ENCODE measurements at places on chromosomes 13 and 19.

- DNase-seq, result no peak
Observed at GRCh38 chr13:100594731-100595130, 6.1 kb upstream of the GGACT start.

- no peak for DNase-seq
Observed at GRCh38 chr13:40207001-40207478, 459.4 kb downstream of the FOXO1 start.

GRCh38 chr19:3554254-3555083 lies 2.9 kb downstream of the MFSD12 start:
- no peak for DNase-seq

DNA sequence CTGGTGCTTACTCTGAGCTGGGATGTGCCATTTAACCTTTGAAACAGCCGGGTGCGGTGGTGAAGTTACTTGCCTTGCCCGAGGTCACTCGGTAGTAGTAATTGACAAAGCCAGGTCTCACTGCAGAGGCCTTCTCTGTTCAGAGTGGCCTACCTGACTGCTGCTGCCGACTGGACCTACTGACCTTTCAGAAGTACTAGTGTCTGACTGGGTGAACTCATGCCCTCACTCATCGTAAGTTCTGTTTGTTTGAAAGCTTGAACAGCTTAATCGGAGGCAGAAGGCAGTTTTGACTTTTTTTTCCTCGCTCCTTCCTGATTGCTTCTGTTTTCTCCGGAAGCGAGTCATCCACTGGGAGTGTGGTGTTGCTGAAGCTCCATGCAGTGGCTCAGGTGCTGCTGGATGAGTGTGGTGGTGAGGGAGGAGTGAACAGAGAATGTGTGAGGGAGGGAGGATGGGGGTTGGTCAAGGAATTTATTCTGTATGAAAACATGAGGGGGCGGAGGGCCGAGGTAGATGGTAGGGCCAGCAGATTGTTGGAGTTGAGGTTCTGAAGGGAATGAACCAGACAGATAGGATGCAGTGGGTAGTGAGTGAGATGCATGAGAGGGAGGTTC lies 2.7 kb downstream of the SPINT2 start:
- DNase-seq, result no peak

GRCh38 chr19:53870485-53870844 lies 2.8 kb downstream of the MYADM start:
- no peak for DNase-seq

DNA sequence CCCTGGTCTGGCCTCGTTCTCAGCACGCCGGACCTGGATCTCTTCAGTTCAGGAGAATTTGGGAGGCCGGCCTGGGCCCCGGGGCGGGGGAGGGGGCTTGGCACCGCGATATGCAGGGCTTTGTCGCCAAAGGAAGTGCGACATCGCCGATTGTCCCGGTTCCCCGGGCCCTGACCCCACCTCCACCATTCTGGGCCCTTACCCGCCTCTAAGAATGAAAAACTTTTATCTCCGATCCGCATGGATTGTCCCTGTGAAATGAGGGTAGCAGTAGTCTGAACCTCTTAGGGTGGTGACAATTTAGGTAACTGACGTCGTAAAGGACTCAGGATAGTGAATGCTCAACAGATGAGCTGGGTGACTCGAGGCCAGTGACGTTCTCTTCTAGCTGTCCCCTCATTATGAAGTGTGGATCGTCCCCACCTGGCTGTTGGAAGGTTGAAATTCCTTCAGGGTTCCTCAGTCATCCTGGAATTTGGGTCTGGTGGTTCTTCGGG lies 650 bp downstream of the DDA1 start:
- no peak for DNase-seq

DNA sequence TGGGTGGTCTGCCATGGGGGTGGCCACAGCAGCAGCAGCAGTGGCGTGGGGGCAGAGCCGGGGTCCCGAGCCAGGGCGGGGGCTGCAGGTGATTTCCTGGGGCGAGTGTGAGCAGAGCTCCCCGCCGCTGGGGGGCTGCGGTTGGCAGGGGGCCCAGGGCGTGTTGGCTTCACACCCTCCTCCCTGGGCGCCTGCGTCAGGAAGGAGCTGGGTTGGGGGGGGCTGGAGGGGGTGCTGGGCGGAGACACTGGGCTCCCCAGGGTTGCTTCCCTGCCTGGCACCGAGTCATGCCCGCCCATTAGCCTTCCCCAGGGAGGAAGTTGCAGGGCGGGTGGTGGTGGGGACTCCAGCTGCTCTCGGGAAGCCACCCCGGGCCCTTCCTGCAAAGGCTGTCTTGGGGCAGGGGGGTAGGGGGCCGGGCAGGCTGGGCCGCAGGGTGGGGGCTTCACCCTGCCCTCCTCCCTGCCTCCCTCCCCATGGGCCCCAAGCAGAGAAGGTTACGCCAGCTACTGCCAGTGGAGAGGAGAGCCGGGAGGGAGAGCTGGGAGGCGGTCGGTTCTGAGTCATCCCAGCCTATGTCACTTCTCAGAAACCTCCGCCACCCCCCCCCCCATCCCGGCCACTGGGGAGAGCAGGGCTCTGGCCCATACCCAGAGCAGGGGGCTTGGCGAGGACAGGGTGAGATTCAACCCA lies 4.6 kb downstream of the MIDN start:
- no peak for DNase-seq

DNA sequence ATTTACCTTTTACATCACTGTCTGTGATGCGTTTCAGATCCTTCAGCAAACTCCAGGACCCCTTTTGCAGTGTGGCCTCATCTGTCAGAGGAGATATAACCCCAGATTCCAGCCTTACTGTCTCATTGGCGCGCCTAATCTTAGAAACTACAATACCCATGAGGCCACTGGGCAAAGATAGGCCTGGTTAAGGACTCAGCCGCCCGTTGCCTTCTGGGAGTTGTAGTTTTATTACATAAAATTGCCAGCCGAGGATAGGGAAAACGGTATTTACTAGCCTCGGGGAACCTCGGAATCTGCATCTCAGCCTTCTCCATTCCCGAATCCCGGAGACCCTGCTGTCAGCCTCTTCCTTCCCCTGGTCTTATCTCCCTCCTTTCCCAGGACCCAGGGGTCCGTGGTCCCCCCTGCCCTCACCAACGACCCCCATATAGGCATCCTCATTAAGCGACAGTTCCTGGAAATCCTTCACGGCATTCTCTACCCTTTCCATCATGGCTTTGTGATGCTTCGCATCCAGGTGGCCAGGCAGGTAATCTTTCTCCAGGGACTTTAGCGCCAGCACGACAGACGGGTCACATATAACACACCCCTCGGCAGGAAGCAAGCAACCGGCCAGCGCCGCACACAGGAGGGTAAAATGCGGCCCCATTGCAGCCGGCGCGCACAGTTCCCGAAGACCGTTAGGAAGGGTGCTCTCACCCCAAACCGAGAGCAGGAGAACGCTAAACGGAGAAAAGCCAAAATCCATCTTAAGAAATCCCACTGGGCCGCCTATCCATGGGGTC lies 1.3 kb downstream of the IZUMO1 start:
- DNase-seq, result no peak

DNA sequence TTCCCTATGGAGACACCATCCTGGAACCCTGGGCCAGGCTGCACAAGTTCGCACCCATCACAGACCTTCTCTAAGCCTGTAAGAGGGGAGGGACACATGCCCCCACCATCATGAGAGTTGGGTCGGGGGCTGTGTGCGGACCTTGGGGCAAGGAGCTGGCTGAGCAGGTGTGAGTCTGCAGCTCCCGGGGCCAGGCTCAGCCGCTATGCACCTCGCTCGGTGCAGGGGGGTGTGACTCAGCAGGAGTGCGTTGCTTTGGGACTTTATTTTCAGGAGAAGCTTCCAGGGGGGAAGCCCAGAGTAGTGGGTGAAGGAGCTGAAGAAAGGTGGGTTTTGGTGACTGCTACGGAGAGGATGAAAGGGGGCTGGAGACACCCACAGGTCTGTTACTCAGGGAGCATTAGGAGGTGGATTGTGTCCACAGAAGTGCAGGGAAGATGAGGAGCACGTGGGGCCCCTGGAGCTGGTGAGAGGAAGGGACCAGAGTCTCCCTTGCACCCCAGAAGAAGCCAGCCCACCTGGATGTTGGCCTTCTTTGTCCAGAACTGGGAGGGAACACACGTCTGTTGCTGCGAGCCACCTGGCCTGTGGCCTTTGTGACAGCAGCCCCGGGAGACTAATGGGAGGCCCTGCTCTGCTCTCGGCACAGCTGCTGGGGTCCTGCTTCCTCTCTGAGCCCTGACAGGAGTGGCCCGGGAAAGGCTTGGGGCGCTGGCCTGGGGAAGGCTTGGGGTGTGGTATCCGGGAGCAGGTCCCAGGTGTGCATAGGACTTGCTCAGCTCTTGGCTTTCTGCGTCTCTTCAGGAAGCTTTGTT lies 162.6 kb downstream of the TEX29 start:
- no peak for DNase-seq

- no peak for DNase-seq
Observed at GRCh38 chr13:113538689-113539058, 45.9 kb upstream of the TFDP1 start.

DNA sequence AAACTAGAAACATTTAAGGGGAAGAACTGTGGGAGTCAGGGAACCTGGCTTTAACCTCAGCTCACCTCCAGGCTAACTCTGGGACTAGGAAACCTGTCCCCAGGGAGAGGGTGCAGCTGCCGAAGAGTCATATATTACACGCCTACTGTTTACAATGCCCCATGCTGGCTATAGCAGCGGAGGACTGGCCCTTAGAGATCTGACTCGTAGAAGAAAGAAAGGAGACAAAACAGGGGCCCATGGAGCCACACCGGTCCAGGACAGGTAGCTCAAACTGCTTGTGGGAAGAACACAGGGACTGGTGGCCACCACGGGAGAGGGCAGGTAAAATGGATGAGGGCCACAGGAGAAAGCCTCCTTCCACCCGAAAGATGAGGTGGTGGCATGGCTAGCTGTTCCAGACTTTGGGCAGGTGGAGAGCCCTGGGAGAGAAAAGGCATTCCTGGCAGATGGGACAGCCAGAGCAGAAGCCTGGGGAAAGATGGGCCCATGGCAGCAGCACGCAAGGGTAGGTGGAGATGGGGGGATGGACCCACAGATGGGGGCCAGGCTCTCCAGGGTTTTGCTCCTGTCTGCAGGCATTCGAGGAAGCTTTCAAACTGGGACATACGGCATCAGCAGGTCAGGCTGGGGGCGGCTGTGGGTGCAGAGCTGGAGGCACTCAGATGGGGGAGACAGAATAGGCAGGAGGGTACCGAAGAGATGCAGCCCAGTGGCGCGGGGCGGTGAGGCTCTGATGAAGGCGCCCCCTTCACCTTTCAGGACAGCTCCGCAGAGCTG lies 69.5 kb downstream of the LATS2 start:
- DNase-seq, result no peak

- DNase-seq, result peak; percentile 26
Observed at GRCh38 chr19:6065685-6066374, 44.5 kb downstream of the RFX2 start.

DNA sequence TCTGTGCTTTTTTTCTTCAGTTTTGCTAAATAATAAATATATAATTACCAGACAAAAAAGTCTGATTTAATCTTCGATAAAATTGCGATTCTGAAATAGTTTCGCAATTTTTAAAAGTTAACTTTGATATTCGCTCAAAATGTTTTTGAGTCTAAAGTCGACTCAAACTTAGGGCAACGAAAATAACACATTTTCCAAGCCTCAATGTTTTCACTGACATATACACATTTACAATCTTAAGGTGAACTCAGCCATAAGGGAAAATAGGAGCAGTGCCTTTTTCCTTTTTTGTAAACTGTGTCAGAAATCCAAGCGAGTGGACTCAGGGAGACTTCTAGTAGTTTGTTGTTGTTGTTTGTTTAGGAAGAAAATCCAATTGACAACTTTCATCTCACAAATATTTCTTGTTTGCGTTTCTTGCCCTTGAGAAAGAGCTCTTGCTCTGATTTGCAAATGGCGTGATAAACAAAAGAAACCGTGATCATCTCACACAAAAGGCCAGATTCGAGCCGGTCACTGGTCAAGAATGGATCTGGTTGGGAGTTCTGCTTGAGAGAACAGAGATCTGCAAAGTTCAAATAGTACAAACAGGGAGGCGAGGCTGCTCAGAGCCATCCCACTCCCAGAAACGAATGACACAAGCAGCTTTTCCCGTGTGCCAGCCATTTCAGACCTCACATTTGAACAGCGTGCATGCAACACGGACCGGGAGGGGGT lies 2.1 kb downstream of the SOX21 start:
- no peak for DNase-seq

DNA sequence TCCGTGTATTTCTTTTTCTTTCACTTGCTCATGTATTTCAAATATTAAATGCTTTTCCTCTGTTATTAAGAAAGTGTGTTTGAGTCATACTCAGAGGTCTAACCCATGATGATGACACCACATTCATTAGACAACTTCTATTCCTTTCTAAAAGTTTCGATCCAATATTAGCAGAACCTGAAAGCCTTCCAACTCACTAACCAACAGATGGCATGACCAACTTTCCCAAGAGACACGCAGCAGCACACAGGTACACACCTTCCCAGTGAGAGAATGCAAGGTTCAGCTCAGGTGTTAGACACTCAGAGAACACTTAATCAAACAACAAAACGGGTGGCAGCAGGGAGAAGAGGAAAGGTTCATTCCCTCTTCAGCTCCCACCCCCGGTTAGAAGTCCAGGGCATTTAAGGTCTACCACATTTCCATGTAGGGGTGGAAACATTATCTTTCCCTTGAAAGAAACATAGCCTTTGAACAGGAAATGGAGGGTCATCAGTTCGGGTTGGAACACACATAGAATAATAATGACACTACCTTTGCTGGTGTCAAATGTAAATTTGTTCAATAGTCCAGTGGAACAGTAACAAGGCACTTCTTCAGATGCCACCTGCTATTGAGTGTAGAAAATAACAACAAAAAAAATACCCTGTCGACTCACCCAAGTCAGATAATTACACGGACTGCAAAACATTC lies 404.2 kb downstream of the COG6 start:
- DNase-seq, result no peak

GRCh38 chr19:46976845-46977320 lies 42.8 kb upstream of the NPAS1 start:
- no peak for DNase-seq

DNA sequence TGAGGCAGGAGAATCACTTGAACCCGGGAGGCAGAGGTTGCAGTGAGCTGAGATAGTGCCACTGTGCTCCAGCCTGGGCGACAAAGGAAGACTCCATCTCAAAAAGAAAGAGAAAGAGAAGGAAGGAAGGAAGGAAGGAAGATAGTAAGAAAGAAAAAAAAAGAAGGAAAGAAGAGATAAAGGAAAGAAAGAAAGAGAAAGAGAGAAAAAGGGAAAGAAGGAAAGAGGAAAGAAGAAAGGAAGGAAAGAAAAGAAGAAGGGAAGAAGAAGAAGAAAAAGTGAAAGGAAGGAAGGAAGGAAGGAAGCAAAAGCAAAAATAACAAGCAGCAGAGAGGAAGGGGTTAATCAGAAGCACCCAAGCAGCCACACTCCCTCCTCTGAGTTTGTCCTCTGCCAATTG lies 32.1 kb downstream of the NWD1 start:
- DNase-seq, result no peak

DNA sequence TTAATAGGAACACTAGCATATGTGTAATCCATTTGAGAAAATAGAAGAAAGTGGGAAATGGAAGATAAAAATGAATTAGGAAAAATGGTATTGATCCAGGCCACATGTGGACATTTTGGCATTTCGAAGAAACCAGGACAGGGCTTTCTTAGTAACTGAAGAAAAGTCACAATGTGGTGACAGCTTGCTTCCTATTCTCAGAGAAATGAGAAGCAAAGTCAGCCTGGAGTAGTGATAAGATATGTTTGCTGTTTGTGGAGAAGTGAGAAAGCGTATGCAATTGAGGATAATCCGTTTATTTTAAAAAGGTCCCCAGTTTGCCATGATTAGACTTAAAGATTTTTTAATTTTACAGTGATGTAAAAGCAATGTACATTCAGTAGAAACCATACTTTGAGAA lies 127.9 kb downstream of the SLITRK6 start:
- DNase-seq, result no peak

- no peak for DNase-seq
Observed at GRCh38 chr13:29999492-30000369, 149.3 kb upstream of the UBL3 start.
